Stimulated activated CD4-positive, alpha-beta T cell treated with anti-CD3 and anti-CD28 coated beads, Interleukin-12 subunit alpha, Interleukin-12 subunit beta, amount 100 ng/mL, for 4 hours (primary cell): ENCODE measurements at places on chromosomes 11 and 22.
A peak's percentile ranks its signal among the peaks of the same experiment; 100 is the strongest.

GRCh38 chr22:23059284-23059948 is 10.9 kb upstream of the GNAZ start:
- no peak for DNase-seq

- DNase-seq, result no peak
Measured at GRCh38 chr22:22397875-22398524, 110.5 kb downstream of the ZNF280B start.

GRCh38 chr11:106996691-106997090 is 21.6 kb downstream of the GUCY1A2 start:
- no peak for DNase-seq

GRCh38 chr11:116409238-116409637 is 363.5 kb downstream of the BUD13 start:
- DNase-seq, result no peak

DNA sequence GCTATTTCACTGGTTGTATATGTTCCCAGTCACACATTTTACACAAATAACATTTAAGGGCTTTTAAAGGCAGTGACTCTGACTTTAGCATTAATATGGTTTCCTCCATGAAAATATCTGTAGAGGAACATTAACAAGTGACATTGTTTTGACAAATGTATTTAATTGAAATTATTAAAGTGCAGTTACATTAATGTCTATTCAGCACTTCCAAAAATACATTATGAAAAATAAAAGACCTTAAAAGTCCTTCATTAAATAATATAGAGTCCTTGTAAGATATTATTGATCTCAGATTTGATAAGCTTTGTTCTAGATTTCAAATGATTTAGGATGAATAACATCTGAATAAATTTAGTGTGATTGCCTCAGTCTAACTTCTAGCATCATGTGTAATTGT is 951.9 kb upstream of the CHORDC1 start:
- no peak for DNase-seq

GRCh38 chr11:69351460-69351859 is 57.5 kb downstream of the MYEOV start:
- DNase-seq, result no peak

DNA sequence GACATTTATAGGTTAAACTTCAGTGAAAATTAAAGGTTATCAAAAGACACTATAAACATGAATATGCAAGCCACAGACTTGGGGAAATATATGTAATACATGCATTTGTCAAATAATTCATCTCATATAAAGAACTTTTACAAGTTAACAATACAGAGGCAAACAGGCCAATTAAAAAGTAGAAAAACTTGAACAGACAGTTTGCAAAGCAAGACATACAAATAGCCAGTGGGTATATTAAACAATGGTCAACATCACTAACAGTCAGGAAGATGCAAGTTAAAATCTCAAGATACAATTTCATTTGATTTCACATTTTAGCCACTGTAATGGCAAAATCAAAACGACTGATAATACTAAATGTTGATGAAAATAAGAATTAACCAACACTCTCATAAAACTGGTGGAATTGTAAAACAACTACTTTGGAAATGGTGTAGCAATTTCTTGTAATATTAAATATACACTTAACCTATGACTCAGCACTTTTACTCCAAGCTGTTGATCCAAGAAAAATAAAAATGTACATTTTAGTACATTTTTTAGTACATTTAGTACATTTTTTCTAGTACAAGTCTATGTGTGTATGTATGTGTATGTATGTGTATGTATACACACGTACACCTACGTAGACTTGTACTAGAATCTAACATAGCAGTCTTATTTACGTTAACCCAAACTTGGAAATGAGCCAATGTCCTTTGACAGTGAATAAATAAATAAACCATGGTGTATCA is 62.8 kb downstream of the LRRC74B start:
- DNase-seq, result no peak

GRCh38 chr11:64268025-64268892 is 16.2 kb downstream of the BAD start:
- DNase-seq, result no peak

DNA sequence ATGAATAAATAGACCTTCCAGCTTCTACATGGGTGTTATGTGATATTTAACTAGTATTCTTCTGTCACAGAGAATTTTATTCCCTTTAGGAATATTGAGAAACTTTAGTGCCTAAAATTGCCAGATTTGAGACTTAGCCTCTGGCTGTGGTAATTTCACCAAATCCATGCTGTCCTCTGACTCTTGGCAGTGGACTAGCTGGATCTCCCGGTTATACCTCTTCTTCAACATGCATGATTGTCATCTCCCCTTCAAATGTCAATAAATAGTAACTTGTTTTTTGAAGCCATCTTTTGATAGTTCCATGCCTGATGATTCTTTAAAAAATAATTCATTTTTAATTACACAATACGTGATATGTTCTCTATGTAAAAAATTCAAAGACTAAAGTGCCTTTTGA is 8.4 kb downstream of the AQP11 start:
- no peak for DNase-seq

DNA sequence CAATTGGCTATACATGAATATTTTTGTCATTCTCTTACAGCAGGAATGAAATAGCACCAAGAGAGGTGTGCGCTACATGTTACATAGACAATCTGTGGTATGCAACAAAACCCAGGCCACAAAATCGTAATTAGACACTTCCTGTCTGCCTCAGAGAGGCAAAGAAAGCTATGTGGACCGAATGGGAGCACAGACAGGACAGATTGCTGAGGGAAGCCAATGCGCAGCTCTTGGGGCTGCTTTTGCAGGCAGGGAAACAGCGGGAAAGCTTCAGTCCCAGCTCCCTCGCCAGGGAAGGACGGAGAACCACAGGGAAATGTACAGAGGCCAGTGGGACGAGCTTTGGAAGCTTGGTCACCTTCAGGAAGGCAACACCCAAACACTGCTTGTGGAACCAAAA is 40.9 kb downstream of the SERPINH1 start:
- DNase-seq, result no peak

DNA sequence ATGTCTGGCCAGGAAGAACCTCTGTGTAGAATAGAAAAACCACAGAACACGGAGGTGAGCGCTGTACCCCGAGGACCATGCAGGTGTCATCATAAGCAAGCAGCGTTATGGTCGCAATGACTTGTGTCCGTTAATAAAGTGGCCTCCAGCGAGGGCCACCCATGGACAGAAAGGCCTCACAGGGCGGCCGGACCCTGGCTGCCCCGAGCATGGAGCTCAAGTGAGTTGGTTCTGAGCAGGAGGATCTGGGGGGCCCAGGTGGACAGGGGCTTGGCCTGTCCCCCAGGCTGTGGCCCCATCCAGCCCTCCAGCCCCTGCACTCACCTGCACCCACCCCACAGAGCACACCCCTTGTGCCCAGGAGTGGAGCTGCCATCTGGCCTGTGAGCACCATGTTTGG is 133.8 kb downstream of the BRD1 start:
- no peak for DNase-seq

DNA sequence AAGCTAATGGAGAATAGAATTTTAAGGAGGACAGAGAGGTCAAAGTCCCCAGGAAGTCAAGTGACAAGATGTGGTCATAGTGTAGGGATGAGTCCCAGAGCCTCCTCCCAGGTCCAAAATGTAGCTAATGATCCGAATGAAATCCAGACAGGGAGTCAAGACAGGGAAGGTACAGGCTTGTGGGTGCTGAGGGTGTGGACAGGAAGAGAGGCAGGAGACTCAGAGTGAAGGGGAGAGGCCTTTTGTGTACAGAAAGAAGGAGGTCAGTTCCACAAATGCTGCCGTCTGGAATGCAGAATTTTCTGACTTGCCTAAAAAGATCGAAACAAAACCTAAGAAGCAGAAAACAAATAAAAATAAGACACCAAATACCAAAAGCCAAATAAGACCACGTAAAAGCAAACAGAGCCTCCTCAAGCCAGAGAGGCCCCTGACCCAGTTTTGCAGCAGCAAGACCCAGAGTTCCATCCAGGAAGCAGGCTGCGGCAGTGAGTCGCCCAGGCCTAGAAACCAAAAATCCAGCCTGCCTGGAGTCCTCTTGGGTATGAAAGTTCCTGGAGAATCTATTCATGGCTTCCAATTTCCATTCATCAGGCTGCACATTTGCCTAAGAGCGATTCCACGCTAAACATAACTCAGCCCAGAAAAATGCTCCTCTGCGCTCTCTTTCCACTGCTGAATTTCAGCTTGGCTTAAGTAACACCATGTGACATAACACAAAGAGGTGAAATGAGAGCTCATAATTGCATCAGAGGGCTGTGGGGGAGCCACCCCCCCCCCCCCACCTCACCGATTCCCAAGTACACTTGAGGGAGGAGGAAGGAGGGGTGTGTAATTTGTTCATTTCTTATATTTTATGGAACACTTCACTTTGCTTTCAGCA is 71.2 kb downstream of the KIRREL3 start:
- no peak for DNase-seq

GRCh38 chr11:125448136-125448535 is 47.9 kb downstream of the FEZ1 start:
- no peak for DNase-seq

- no peak for DNase-seq
Measured at GRCh38 chr11:101777476-101777875, 137.3 kb upstream of the CEP126 start.

- no peak for DNase-seq
Measured at GRCh38 chr11:10575346-10576034, 7.0 kb upstream of the LYVE1 start.

- DNase-seq, result no peak
Measured at GRCh38 chr11:27088353-27088752, 47.7 kb downstream of the BBOX1 start.

DNA sequence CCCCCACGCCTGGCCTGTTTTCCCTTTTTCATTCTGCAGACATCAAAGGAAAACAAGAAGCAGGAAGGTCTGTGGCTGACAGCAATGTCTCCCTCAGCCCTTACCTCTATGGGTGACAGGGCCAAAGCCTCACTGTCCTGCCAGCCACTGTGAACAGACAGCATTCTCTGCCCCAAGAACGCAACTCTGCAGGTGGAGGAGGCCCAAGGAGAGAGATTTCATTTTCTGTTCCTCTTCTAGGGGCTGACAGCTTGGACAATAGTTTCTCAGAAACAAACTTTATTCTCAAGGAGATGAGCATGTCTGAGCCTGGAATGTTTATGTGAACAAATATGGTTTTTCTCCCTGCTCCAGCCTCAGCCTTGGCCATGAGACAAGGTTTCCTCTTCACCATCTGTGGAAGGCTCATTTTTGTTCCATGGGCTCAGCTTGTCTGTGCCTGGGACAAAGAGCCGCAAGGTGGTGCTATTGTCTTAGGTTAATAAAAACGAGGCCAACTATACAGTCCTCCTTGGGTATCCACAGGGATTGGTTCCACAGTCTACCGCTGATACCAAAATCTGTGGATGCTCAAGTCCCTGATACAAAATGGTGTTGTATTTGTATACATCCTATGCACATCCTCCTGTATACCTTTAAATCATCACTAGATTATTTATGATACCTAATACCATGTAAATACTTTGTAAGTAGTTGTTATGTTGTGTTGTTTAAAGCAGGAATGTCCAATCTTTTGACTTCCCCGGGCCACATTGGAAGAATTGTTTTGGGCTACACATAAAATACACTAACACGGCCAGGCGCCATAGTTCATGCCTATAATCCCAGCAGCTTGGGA is 5.8 kb downstream of the PIWIL3 start:
- DNase-seq, result peak; percentile 37

- no peak for DNase-seq
Measured at GRCh38 chr11:8961401-8961800, 2.8 kb downstream of the TMEM9B start.

DNA sequence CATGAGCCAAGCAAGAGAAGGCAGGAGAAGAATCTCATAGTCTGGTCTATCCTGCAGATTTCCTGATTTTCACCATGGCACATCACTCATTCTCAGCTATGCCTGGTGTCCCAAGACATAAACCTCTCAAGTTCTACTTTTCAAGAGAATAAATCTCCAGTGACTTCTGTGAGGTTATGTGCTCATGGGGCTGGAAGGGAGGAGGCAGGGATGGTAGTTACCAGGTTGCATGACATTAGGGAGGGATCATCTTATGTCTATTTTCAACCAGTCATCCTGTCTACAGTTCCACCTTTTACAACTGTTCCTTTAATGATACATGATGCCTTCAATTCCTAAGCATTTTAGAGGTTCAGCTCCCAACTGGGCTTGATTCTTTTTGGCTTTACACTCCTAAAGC is 297.7 kb downstream of the SOX6 start:
- DNase-seq, result no peak

DNA sequence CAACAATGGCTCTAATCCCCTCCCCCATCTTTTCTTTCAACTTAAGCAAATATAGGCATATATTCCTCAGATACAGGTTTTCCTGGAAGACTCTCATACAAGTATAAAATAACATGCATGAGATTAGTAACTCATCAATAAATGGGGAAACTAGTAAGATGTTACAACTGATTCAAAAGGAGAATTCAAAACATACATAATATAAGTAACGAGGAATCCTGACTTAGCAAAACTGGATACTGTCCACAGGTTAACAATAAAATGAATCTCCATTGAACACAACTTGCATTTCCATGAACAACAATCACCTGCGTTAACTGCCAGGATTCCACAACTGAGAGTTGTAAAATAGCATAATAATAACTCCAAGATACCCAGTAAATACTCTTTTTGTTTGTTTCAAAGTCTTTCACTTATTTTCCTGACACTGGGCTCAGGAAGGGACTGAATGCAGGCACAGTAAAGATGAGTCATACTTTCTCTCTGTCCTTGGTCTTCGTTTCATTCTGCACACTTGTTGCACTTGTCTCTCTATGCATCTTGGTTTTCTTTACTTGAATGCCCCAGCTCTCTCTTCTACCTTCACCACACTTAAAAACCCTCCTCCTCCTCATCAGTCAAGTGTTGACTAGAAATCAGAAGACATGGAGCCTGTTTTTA is 8.1 kb downstream of the APIP start:
- DNase-seq, result no peak

- no peak for DNase-seq
Measured at GRCh38 chr11:65468874-65469333, 29.9 kb upstream of the MALAT1 start.

GRCh38 chr11:119505861-119506260 is 82.9 kb upstream of the THY1 start:
- DNase-seq, result no peak

GRCh38 chr11:15227011-15227410 is 112.3 kb downstream of the INSC start:
- no peak for DNase-seq

- DNase-seq, result no peak
Measured at GRCh38 chr11:7435176-7435575, 50.1 kb upstream of the OLFML1 start.

DNA sequence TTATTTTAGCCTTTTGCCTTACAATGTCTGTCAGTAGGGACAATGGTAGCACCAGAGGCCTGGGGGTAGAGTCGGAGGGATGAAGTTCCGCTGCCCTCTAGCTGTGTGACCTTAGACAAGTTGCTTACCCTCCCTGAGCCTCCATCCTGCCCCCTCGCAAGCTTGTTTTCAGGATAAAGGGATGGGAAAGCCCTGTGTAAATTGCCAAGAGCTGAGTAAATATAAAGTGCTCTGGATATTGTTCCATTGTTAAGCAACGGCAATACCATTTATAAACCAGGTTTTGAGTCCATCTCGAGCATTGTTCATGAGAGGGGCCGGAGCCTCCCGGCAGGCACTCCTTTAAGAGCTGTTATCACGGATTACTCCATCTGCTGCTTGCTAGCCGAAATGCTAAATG is 72.9 kb downstream of the ZBTB16 start:
- DNase-seq, result no peak

- DNase-seq, result no peak
Measured at GRCh38 chr11:17293311-17293710, 16.8 kb downstream of the NUCB2 start.
